ENCODE measurements at places on chromosomes 7 and 10.
A peak's percentile ranks its signal among the peaks of the same experiment; 100 is the strongest.

- no peak for DNase-seq
Measured at GRCh38 chr7:135755351-135755753, 6.7 kb upstream of the FAM180A start.

DNA sequence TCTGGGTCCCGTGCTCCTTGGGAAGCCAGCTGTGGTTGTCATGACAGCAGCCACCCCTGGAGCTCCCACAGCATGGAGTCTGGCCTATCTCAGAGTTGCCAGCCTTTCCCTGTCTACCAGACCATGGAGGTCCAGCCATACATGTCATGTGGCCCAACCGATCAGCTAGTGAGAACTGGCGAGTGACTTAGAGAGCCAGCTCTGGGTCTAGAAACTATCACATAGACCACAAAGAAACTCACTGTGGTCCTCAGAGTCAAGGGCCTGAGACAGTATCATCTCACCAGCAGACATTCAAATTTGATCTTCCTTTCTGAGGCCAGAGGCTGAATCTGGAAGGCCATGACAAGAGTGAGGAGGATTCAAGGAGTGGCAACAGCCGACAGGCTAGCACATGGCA is 223.3 kb upstream of the GPR26 start:
- no peak for DNase-seq

DNA sequence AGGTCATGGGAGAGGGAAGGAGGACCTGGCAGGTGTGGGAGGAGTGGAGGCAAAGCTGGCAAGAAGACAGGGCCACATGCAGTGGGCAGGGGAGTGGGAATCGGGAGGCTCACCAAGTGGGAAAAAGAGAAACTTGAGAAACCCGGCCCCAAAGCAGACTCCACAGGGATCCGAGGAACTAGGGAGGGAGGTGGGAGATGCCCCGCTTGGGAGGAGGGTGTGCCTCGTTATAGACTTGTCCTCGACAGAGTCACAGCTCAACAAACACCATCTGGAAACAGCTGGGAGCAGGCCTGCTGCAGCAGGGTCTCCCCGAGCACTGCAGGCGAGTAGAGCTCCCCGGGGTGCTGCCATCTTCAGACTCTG is 54.8 kb downstream of the MKI67 start:
- no peak for DNase-seq

DNA sequence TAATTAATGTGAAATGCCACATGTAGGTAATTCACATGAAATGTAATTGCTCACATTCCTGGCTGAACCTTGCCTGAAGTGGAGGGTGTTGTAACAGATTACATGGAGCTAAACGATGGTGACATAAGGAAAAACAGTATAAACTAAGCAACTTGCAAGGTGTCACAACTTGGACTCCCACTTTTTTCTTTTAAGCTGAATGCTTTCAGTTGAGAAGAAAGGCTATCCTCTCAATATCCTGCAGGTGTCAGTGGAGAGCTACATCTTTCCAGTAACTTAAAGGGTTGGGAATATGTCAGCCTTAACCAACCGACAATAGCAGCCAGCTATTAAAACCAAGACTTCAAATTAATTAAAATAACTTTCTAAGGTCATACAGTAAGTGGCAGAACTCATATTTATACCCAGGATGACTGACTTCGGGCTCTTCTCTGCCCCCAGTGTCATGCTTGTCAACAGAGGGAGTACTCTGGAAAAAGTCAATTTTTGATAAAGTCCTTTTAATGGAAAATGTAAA is 33.7 kb downstream of the NRBF2 start:
- DNase-seq = peak; percentile 17

DNA sequence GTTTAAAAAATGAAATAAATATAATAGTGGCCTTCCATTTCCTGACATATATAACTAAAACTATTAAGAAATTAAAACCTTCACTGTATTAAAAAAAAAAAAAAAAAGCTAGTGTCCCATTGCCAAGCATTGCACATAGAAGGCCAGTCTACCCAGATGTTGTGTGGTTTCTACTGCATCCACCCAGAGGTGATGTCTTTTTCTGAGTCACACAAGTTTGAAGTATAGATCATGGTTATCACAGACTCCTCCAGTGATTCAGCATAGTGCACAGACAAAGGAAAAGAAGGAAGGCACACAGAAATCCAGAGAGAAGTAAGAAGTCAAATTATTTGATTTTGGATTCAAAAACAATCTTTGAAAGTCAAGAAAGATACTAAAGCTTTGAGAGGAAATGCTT is 429.0 kb downstream of the ETV1 start:
- no peak for DNase-seq

Measured in stimulated activated naive CD8-positive, alpha-beta T cell treated with anti-CD3 and anti-CD28 coated beads, Interleukin-15, amount 100 ng/mL, for 72 hours (primary cell).